ENCODE measurements at places on chromosomes 12 and 14. TPM values are rescaled to one million over a fixed set of nuclear protein-coding genes. Genes with fewer than 3 reads are reported as not detected.

Gene EGLN3
- total RNA-seq = 14.3 TPM

Gene RNASE4
- total RNA-seq = 1.2 TPM

Gene TRIM9
- total RNA-seq = 61.4 TPM

Gene ADAMTS20
- total RNA-seq = 0.46 TPM

Gene POLE2
- 9.7 TPM for total RNA-seq

Gene SPIC
- total RNA-seq = not detected

Gene CCDC92
- total RNA-seq = 27.0 TPM

Gene TC2N
- total RNA-seq = 25.1 TPM

Gene P2RX2
- total RNA-seq = not detected

Gene MYL2
- not detected for total RNA-seq

Gene EPYC
- total RNA-seq = not detected

Gene NGB
- 17.8 TPM for total RNA-seq

Gene AKAP5
- total RNA-seq = 44.5 TPM

Gene JPH4
- total RNA-seq = 50.3 TPM

Gene NRIP2
- total RNA-seq = 0.23 TPM
